ENCODE measurements at places on chromosomes 3 and 15.

DNA sequence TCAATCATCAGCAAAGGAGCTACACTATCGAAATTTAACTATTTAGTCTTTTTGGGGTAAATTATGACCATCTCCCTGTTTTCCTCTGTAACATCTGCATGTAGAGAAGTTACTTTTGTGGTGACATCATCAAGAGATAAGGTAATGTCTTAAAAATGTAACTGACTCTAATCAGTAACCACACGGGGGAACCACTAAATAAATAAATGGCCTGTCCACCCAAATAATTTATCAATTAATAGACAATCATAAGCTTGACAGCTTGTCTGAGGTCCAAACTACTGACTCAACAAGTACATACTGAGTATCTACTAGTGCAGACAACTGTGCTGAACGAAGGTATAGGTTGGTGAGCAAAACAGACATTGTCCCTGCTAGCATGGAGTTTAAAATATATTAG, 219.3 kb downstream of the SLC9A9 start:
- no peak for DNase-seq

DNA sequence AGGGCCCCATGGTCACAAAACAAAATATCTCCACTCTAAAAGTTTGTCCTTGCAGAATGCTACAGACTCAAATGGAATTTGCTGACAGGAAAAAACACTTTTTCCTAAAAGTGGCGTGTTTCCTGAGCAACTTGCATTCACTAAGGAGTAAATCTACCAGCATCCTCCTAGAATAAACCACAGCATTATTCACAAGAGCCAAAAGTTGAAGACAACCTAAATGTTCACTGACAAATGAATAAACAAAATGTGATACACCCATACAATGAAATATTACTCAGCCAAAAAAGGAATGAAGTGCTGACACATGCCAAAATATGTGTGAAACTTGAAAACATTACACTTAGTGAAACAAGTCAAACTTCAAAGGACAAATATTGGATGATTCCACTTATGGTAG, 28.9 kb downstream of the ITGB5 start:
- DNase-seq = no peak

DNA sequence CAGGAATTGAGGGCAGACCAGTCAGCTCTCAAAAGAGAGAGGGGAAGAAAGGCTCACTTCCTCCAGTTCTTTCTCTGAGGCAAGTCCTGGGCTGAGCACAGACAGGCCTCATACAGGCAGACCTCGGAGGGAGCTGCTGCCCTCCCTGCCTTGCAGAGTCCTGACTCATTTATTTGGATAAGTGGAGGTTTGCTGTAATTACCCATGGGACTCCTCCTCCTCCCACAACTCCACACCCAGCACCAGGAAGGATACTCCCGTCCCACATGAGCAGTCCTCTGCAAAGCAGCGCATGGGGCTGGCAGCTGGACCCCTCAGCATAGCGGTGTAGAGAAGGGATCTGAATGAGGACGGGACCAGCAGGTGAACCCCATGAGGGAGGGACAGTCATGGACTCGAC, 13.4 kb upstream of the SCN10A start:
- no peak for DNase-seq

GRCh38 chr3:55701997-55702396, 214.9 kb upstream of the WNT5A start:
- no peak for DNase-seq

- no peak for DNase-seq
Observed at GRCh38 chr15:60379525-60380274, 18.1 kb downstream of the ANXA2 start.

DNA sequence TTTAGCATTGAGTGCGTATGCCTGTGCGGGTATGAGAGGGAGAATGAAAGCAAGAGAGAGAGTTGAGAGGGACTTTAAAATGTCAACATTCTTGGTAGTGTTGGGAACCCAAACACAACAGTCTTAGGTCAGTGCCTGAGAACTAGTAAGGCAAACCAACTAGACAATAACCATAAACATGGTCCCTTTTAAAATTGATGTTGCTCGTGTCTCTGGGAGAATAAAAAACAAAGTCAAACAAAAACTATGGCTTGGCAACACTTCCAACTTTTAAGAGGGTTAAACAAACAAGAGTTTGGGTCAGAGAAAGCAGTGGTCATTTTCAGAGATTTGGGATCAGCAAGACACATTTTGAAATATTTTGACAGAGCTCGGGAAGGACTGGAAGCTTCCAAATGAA, 146.7 kb upstream of the THBS1 start:
- DNase-seq = no peak

DNA sequence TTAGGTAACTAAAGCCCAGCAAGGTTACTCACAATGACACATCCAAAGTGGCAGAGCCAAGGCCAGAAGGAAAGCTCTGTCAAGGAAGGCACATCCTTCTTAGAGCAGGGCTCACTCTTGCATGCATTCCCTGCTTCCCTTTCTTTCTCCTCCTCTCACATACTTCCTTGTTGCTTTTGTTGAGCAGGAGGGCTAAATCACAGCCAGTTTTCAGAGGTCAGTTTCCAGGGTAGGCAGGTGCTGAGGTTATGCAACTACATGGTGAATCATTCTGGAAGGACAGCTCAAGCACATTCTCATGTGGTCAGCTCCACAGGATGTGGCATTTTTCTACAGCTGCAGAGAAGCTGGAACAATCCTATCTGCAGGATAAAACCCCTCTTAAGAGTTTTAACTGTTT, 275.6 kb downstream of the ZNF621 start:
- no peak for DNase-seq
